ENCODE measurements at places on chromosomes 13 and 19.

GRCh38 chr13:44930280-44930679 is 59.0 kb downstream of the NUFIP1 start:
- no peak for DNase-seq

- no peak for DNase-seq
These were observed 7.4 kb downstream of the BRD4 start for GRCh38 chr19:15324791-15325519.

DNA sequence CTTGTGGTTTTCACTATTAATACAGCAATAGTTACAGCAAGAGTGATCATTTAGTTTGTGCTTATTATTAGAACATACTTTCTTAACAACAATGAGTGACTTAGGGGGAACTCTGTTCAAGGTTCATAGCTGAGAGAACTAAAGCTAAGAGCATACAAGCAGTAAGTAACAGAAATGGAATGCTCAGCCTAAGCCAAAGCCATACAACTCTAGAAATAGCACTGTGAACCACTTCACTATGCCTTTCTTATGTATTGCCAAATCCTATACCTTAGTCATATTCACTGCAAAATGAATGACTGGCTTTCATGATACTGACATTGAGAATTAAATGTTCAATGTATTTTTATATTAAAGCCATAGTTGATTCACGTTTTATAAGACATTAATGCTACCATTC is 599.7 kb upstream of the SLITRK1 start:
- no peak for DNase-seq

DNA sequence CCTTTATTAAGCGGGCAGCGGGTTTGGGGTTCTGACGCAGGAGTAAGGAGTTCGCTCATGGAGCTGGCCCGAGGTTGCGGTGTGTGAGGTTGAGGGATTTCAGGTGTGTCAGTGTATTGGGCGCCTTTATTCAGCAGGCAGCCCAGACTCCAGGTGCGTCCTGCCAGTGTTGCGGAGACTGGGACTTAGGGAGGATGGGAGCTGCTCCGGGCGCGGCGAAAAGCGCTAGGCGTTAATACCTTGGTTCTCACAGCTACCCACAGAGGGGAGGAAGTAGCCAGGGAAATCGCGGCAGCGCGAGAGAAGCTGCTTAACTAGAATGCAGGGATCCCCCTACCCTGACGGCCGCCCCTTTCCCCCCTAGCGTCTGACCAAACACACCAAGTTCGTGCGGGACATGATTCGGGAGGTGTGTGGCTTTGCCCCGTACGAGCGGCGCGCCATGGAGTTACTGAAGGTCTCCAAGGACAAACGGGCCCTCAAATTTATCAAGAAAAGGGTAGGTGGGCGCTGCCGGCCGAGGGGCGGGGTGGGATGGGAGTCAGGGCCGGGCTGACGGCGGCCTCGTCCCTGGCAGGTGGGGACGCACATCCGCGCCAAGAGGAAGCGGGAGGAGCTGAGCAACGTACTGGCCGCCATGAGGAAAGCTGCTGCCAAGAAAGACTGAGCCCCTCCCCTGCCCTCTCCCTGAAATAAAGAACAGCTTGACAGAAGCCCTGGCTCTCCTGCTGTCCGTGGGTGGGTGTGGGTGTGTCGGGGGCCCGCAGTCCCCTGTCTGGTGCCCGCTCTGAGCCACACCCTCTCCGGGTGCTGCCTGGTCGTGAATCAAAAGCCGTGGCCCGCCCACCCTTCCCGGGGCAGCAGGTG is 1.1 kb downstream of the RPL36 start:
- no peak for DNase-seq

GRCh38 chr19:2477732-2478191 is 1.8 kb downstream of the GADD45B start:
- no peak for DNase-seq

DNA sequence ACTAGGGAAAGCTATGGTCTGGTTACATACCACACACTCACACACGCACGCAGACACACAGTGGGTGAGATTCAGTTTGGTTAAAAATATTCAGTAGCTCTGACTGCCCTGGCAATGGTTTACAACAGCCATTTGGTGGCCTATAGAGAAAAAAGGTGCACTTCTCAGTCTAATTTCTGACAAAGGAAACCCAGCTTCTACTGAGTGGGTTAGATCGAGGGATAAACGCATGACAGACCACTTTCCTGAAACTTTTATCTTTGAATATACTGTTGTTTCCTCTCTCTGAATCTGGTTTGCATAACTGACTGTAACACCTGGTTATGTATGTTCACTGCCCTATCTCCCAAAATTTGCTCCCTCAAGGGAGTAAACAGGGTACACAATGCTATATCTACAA is 2.5 kb downstream of the LIG4 start:
- no peak for DNase-seq

DNA sequence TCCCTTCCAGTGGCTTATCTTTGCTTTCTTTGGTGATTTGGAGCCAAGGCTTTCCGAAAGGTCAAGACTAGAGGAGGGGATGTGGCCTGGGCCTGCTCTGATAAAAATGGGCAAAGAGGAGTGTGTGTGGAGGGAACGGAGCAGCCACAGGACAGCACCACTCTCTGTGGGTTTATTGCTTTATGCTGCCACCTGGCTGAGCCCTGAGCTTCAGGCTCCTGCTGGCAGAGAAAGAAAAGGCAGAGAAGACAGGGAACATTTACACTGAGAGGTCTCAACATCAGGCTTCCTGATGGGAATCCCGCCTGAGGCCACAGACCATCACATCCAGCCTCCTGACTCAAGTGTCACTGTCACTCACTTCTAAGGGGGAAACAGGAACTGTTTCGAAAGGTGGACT is 9.2 kb upstream of the GSX1 start:
- no peak for DNase-seq

DNA sequence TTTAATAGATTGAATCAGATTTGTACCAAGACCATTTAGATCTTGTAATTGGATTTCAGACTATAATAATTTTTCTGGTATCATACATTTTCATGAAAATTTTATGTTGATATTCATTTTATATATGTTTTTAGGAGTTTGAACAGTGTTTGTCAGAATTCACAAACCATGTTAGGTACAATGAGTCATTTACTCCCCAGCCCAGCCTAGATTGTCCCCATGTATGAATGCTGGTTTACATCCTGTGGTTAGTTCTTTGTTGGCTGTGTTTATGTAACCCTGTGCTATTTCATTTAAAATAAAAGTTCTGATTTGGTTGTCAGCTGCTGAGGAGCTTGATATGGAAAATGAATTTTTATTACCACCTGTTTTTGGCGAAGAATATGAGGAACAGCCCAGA is 96.7 kb downstream of the GJA3 start:
- no peak for DNase-seq

DNA sequence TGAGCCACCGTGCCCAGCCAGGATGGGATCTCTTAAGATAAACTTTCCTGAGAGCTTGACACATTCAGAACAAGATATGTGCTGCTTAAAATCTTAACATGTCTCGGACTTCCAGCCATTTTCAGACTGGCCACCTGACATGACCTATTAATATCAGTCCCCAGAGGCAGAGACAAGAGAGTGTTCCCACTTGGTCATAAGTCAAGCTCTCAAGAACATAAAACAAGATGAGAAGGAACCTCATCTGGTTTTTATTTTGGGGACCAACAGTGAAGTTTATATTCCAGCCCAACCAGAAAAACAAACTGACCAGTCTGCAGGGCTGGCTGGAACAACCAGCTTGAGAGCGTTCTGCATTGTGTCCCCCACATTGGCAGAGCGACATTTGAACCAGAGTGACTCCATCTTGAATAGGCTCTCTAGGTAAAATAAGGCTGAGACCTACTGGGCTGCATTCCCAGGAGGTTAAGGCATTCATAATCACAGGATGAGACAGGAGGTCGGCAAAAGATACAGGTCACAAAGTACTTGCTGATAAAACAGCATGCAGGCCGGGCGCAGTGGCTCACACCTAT is 21.8 kb upstream of the PLEKHF1 start:
- DNase-seq, result no peak

DNA sequence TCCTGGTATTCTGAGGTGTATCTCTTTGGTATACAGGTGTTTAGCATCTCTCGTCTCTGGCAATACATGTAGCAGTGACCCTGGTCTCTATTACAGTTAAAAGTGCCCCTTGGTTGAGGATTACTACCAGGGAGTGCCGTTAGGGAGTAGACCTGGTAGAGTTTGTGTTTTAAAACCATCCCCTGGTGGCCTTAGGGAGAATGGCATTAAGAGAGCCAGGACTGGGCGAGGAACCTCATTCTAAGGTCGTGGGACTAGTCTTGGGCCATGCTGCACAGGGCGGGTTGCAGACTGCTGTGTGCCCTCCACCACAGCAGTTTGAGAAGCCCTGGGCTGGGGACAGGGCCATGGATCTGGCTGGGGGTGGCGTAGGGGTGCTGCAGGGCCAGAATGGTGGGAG is 35.0 kb downstream of the B3GLCT start:
- DNase-seq, result no peak

DNA sequence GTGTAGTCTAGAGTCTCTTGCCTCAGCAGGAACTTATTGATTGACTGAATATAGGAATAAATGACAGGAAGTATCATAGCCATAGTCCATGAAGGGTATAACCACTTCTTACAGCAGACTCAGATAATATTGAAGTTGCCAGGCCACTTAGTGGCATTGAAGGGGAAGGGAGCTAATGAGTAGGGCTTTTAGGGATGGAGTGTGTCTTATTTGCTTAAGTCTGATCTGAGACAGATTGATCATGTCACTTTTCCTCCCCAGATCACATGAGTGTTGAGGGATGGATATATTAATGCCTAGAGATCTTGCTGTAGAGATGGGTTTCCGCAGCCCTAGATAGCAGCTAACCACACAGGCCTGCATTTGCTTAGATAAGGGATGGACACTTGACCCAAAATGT is 62.2 kb upstream of the NBEA start:
- DNase-seq, result no peak

- DNase-seq, result no peak
These were observed 136.3 kb upstream of the VSTM2B start for GRCh38 chr19:29389495-29389894.

DNA sequence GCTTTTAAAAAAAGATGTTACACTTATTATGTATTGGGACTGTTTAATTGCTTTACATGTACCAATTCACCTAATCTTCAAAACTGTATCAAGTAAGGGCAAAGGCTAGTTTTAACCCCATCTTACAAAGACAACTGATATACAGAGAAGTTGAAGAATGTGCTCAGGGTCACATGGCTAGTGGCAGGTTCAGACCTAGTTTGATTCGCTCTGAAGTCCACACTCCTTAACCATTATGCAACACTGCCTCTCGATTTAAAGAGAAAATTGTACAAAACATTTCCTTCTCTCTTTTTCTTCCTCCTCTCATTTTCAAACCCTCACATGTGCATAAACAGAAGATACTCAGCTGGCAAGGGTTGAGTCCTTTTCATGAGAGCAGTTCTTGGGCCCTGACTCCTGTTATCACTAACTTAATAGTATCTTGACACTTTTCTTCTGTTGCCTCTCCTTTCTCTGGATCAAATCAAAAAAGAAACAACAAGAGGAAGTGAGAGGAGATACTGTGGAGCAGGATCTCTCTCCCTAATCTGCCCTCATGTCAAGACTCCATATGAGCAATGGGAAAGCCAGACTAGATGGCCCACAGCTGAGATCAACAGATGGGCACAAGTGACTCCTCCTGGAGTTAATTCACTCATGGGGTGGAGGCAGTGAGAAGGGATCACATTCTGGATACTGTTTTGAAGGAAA is 19.0 kb upstream of the N4BP2L1 start:
- no peak for DNase-seq

DNA sequence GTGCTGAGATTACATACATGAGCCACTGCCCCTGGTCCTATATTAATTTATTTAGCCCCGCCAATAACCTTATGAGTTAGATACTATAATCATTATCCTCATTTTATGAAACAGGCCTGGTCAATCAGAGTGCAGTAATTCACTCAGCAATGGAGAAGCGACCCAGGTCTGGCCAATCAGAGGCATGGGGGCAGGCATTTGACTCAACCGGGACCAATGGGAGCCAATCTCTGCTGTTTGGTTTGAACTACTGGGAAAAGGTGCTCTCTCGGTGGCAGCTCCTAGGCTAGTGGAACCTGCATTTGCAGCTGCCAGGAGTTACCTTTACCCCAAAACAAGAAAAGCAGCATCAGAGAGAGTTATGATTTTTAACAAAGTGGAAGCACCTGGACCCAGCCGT is 6.6 kb downstream of the SIRT2 start:
- DNase-seq, result no peak

GRCh38 chr13:44746690-44747089 is 170.6 kb upstream of the TSC22D1 start:
- DNase-seq, result no peak

- DNase-seq, result no peak
These were observed 23.2 kb upstream of the EEF1AKMT1 start for GRCh38 chr13:20796791-20797508.

DNA sequence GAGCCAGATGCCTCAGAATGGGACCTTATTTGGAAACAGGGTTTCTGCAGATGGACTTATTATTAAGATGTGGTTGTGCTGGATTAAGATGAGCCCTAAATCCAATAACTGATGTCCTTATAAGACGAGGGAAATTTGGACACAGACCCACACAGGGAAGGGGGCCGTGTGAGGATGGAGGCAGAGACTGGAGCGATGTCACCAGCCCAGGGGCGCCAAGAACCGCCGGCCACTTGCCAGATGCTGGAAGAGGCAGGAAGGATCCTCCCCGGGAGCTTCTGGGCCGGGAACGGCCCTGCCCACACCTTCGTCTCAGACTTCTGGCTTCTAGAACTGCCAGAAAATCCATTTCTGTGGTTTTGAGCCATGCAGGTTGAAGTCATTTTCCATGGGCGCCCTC is 26.6 kb downstream of the GNG7 start:
- no peak for DNase-seq

DNA sequence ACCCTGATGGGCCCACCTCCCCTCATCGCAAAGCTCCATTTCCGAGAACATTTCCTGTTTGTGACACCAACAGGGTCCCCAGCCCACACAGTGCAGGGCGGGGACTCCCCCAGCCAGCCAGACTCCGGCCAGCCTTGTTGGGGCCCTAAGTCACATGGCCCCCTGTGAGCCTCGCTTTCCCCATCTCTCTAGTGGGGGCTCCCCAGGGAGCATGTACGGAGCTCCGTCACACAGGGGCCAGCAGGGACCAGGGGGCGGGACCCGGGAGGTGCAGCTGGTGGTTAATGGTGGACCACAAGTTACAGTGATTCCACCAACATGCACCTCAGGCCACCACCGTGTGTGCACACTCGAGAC is 1.7 kb downstream of the TBXA2R start:
- no peak for DNase-seq

DNA sequence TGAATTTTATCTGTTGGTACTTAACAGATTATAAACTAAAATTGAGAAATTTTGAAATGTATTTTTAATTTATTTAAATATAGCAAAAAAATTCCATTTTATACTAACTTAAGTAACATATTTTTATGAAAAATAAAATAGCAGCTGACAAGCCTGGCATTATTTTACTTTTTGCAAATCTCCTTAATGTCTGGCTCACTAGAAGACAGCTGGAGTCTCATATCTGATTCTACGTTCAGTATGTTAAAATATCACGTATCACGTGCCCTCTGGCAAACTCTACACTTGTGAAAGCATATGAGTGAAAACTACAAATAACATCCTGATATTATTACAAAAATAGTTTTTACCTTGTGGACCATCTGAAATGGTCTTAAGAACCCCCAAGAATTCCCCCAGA is 513.2 kb upstream of the NBEA start:
- no peak for DNase-seq
